ENCODE measurements at places on chromosomes 7 and 10. TPM values are rescaled to one million over a fixed set of nuclear protein-coding genes. Genes with fewer than 3 reads are reported as not detected.

DNA sequence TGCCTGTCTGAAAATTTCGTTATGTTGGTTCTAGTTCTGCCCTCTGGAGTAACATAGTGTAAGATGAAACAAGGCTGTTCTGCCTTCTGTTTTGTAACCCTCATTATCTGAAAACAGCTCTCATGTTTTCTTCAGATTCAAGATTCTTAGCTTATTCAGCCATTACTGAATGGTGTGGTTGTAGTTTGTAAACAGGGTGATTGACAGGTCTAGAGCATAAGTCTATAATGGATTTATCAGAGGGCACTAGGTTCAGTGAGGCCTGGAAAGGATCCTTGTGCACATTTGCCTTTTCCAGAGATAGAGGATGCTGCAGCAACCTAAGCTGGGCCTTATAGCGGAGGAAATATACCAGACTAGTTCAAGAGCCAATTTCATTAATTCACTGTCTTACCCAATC, 6.1 kb downstream of the ZNF398 start:
- DNase-seq, result no peak

GRCh38 chr10:69407621-69408301, 9.0 kb downstream of the TACR2 start:
- no peak for DNase-seq

DNA sequence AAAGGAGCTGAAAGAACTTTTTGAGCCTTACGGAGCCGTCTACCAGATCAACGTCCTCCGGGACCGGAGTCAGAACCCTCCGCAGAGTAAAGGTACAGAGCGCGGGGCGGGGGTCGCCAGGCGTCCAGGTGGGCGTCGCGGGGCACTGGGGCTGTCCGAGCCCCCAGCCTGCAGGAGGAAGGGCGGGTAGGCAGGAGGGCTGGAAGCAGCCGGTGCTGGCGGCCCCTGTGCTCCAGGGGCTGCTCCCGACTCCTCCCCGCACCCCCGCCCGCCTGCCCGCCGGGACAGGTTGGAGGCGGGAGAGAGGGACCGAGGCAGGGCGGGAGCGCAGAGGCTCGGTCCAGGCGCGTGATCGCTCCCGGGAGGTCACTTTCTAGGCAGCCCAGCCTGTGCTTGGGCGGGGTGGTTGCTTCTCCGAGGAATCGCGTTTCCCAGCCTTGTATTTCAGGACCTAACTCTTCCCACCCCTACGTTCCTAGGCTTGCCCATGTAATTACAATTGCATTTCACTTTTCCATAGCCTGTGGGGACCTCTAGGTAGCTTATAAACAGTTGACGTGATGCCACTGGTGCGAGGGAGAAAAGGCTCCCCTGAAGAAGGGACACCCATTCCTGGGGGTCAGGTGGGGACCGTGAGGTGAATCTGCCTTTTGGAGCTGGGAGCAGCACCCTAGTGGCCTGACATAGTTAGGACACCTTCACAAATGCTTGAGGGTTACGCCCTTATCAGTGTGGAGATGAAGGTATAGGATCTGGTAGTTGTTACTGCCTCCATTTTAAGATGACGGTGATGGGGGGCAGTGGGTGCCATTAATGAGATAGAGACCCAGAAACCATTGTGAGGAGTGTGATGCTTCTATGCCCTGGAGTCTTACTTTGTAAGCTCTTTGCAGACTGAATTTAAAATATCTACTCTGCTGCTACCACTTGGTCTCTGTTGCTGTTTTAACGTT, 148.2 kb downstream of the CELF2 start:
- peak; percentile 10 for DNase-seq

- no peak for DNase-seq
Observed at GRCh38 chr10:11901833-11902475, 78.8 kb downstream of the PROSER2 start.

DNA sequence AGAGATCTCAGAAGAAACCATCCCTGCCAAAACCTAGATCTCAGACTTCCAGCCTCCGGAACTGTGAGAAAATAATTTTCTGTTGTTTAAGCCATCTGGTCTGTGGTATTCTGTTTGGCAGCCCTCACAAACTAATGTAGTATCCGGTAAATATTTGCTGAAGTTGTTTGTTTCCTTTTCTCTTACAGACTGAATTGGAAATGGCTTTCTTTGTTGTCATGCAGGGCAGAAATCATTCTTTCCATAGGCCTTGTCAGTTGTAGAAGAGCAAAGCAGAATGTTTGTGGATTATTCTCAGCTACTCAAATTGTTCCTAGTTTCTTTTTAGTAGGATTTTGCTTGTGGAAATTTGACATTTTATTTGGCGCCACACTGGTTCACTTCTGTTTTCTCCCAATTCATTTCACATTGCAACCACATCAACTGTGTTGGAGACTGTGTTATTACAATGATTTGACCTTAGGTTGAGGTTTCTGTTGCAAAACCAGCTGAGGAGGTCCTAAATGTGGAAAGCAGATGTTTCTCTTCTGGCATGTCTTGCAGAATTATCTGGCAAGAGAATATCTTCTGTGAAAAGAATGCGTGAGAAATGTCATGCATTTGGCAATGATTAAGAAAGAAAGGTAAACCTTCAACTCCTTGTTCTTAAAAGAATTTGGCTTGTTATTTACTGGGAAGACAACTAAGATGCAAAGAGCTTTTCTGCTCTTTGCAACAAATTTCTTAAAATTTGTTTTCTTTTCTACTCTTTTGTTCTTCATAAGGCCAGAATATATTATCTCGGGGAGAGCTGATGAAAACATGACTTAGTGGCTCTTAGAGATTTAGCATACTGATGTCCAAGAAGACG, 25.8 kb downstream of the ACTA2 start:
- DNase-seq, result peak; percentile 34

- DNase-seq, result no peak
Observed at GRCh38 chr7:90968871-90969270, 295.4 kb upstream of the FZD1 start.

Gene CYP2C19
- total RNA-seq, result not detected

Gene ADCYAP1R1
- 0.17 TPM for total RNA-seq

DNA sequence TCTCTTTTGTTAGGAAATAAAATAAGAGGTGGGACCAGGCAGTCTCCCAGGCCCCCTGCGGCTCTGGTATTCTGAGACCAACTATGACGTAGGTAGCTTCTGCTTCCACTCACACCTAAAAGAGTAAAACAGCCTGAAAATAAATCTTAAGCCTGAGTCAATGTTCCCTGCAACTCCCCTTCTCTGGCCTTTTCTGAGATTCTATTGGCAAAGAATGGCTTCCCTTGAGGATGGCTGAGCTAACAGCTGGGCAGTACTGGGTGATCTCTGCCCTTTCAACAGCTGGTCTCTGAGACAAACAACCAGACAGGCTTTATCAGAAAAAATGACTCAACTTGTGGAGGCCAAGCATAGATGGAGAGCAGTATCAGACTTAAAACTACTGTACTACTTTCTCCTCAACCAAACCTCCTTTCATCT, 58.7 kb downstream of the CREB3L2 start:
- peak; percentile 41 for DNase-seq

Gene CH25H
- 0.12 TPM for total RNA-seq

DNA sequence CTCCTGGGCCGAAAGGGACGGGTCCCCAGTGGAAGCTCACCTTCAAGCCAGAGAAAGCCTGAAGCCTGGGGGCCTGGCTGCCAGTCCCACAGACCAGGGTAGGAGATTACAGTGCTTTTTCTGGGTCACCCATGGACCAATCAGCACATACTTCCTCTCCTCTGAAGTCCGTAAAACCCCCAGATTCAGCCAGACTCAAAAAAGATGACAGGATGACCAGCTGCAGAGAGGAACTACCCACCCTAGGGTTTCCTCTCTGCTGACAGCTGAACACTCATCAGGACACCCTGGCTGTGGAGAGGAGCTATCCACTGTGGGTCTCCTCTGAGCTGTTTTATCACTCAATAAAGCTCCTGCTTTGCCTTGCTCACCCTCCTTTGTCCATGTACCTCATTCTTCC, 78.0 kb downstream of the SAMD9 start:
- no peak for DNase-seq

Gene IL6
- 6.7 TPM for total RNA-seq

- peak; percentile 100 for DNase-seq
Observed at GRCh38 chr7:3922175-3922635, 621.2 kb downstream of the SDK1 start.

Gene DNAJC2
- total RNA-seq, result 20.6 TPM

DNA sequence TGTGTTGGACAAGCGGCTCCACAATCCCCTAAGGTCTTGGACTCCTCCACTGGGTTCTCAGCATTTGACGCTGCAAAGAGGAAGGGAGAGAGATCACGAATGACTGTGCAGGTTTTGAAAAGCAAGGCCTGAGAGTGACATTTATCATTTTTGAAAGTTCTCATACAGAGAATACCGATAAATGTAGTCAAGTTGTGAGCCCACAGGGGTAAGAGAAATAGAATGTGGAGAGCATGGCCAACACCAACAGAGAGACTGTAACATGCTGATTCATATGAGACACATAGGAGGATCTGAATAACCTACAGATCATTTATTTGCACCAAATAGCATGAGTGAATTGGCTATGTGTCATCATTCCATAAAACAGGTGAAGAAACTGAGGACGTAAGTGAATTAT, 230.5 kb upstream of the MBL2 start:
- no peak for DNase-seq

DNA sequence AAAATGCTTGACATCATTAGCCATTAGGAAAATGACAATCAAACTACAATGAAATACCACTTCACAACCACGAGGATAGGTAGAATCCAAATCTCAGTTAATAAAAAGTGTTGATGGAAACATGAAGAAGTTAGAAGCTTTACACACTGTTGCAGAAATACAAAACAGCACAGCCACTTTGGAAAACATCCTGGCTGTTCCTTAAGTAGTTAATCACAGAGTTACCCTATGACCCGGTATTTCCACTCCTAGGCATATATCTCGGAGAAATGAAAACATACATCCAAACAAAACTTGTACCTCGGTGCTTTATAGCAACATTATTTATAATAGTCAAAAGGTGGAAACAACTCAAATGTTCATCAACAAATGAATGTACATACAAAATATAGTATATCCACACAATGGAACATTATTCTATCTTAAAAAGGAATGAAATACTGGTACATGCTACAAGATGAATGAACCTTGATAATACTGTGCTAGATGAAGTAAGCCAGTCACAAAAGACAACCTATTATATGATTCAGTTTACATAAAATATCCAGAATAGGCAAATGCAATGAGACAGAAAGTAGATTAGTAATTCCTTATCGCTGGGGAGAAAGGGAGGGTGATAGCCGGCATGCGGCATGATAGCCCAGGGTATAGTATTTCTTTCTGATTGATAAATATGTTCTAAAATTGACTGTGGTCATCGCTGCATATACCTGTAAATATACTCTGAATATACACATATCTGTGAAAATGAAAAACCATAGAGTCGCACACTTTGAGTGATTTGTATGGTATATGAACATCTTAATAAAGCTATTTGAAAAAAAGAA, 1.9 kb downstream of the VWDE start:
- DNase-seq, result no peak

DNA sequence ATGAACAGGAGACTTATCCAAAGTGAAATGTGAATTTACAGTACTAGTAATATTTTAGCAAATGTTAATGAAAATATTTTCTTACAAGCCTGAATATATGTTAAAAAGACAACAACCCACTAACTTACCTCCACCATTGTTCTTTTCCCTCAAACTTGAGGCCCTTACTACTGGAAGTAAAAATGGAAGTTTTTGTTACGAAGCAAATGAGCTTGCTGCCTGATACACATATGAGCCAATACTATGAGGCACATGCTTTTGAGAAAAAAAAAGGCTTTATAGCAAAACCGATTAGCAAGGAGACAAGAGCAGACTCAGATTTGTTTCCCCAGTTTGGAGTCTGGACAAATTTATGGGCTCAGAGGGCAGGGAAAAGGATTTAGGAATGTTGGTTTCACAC, 29.0 kb downstream of the PRPS1L1 start:
- no peak for DNase-seq

Gene CNPY4
- 31.9 TPM for total RNA-seq

Gene OPALIN
- total RNA-seq, result not detected

Gene GRID1
- 2.4 TPM for total RNA-seq

DNA sequence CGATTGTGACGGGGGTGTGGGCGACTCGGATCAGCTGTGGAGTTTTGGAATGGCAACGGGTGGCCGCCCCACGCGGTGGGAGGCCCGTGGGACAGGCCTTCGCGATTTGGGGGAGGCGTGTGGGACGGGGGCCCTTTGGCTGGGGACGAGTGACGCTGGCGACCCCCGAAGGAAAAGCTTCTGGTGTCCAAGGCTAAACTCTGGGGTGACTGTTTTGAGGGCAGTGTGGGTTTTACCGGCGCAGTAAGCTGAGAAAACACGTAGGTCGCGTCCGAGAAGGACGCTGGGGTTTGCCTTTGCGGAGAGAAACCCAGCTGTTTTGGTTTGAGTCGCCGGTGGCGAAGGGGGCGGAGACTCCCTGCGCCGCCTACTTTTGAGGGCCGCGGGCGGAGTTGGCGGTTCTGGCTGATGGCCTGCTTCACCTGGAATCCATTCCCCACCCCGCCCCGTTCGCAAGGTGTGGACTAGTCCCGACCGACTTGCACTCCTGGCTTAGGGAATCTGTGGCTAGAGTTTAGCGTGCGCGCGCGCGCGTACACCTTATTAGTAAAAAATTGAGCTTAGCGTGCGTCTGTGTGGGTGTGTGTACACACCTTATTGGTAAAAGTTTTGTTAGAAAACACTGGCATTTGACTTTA, 606 bp downstream of the TAX1BP1 start:
- DNase-seq, result peak; percentile 91

Gene EBLN1
- not detected for total RNA-seq

Gene LZTS2
- total RNA-seq, result 26.2 TPM

DNA sequence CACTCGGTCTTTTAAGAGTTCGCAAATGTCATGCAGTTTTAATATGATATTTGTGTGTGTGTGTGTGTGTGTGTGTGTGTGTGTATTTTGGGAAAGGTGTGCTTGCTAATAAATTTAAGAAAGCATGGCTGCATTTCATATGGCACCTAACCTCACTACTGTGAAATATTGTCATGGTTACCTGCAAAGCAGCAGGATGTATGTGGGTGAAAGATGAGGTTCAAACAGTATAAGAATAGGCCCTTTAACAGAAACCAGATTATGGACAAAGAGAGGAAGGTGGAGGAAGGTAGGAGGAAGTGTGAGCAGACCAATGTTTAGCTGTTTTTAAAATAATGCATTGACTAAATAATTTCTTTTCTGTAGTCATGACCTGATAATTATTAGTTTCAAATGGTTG, 73.5 kb upstream of the CACNA2D1 start:
- DNase-seq, result no peak

Gene CTAGE8
- 0.16 TPM for total RNA-seq

Gene FEZF1
- total RNA-seq, result 2.3 TPM

DNA sequence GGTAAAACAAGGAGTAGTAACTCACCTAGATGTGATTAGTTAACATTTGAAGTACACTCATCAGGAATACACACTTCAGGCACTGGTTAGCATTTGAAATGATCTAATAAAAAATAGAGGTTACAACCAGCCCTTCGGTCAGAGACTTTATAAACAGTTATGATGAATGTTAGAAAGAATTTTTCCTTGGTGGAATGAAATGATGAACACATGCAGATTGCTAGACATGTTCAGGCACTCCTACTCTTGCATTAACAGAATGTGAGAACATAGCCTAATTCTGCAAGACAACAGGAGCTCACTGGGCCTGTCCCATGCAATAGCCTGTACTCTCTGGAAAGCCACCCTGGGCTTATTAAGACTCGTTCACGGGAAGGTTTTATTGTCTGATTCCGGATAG, 47.3 kb upstream of the TECTB start:
- DNase-seq, result no peak

GRCh38 chr10:21953585-21954057, 49.9 kb downstream of the DNAJC1 start:
- DNase-seq, result peak; percentile 40

Gene BTBD16
- total RNA-seq, result not detected

Measured in H4 (cell line).